ENCODE measurements at places on chromosomes 4 and X.

DNA sequence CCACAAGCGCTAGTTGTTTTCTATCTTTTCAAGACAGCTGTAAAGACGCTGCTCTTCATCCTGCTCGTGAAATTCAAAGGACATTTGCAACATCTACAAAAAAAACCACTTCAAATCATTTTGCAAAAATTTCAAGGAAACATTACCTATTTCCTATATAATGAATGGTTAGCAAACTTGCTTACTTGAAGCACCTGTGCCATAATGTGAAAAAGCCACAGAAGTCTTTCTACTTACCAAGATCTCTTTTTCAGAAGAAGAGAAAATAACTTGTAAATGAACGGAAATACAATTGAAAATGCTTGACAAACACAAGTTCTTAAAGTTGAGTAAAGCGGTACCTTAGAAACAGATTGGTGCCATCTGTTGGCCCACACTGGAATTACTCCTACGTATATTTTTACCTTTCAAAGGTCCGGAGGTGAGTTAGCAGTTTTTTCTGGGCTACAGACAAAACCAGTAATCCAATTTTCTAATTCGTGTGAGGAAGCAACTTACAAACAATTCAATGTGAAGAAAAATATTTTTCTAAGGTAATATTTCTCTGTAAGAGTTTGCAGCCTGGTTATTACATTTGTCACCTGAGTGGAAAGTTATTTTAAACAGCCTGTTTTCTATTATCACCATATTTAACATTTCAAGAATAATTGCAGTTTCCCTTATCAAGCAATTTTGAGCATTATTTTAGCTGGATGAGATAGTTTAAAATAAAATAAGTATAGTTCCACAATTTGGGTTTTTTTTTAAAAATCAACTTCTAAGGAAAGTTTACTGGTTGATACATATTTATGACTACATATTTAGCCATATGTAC, at the start of gene TLR6:
Gene TLR6 (minus strand): TSS at position 294 of the 814 bp plus-strand sequence. CDS start 27,344 bp downstream, outside the sequence.
- no peak for DNase-seq

GRCh38 chrX:39487166-39487968, 610.4 kb downstream of the BCOR start:
- DNase-seq, result no peak

DNA sequence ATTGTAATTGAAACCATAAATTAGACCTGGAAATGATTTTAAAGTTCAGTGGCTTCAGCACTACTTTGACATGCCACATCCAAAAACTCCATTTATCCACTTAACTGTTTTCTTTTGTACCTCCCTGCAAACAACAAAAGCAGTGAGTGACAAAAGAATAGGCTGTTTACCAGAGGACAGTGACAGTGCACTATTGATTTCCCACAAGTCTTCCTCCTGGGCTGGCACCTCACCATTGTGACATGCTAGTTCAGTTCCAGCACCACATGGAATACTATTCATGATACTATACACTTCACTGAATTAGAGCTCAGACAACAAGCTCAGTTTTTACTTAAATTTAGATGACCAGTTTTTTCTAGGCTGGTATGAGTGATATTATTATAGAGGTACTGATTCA, 29.3 kb downstream of the MOSPD2 start:
- peak; percentile 15 for DNase-seq

DNA sequence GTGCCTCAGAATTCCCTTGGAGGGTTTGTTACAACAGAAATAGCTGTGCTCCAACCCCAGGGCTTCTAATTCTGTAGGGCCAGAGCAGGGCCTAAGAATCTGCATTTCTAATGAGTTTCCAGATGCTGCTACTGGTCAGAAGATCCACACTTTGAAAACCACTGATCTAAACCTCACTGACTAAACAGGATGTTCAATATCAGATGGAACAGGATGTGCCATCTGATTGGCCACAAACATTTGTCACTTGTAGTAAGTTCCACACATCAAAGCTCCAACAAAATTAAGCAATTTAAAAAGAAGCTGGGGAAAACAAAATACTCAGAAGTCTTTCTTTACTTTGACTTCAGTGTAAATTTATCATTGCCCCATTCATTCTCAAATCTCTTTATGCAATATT, 14.3 kb downstream of the CASK start:
- no peak for DNase-seq

- DNase-seq, result no peak
These were observed 374.8 kb upstream of the GNPDA2 start for GRCh38 chr4:45100956-45101818.

- no peak for DNase-seq
These were observed 37.1 kb upstream of the AMOT start for GRCh38 chrX:112877771-112878173.

- no peak for DNase-seq
These were observed 70.6 kb downstream of the KIT start for GRCh38 chr4:54728368-54728767.

DNA sequence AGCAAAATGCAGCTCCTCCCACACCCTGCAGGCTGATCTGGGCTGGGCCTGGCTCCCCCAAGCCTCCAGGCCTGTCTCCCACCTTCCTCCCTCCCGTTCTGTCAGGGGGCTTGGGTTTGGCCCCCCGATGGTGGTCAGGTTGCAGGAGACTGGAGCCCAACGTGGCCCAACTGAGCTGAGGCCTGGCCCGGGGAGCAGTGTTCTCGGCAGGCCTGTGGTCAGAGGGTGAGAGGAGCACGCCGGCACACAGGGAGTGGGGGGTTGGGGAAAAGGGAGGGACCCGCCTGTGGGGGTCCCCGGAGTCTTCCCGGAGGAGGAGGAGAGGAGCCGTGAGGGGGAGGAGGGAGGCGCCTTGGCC, 43.2 kb upstream of the NKX1-1 start:
- no peak for DNase-seq

- no peak for DNase-seq
These were observed 249.4 kb downstream of the DHX15 start for GRCh38 chr4:24334906-24335305.

DNA sequence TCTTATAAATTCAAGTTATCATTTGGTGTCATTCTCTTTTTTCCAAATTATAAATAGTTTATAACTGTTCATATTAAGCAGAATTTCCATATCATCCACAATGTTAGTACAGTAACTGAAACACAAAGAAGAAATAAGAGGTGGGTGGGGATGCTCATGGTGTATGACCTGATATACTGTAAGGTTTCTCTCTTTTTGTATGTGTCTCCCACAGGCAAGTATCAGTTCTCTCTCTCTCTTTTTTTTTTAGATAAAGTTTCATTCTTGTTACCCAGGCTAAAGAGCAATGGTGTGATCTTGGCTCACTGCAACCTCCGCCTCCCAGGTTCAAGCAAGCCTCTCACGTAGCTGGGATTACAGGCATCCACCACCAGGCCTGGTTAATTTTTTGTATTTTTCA, 43.7 kb upstream of the UGT2A3 start:
- DNase-seq, result no peak

- DNase-seq, result no peak
These were observed 282.2 kb upstream of the KLF3 start for GRCh38 chr4:38381788-38382187.

DNA sequence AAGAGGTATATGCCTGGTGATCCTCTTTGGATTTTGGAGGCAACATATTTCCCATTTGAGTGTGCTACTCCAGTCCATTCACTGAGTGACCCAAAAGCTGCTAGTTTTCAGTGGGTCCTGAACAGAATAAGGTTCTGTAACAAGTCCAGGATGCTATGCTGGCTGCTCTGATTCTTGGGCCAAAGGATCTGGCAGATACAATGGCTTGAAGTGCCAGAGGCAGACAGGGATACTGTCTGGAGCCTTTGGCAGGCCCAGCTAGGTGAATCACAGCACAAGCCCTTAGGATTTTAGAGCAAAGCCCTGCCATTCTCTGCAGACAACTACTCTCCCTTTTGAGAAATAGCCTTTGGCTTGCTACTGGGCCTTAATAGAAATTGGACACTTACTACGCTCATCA, 40.6 kb downstream of the DCHS2 start:
- no peak for DNase-seq

DNA sequence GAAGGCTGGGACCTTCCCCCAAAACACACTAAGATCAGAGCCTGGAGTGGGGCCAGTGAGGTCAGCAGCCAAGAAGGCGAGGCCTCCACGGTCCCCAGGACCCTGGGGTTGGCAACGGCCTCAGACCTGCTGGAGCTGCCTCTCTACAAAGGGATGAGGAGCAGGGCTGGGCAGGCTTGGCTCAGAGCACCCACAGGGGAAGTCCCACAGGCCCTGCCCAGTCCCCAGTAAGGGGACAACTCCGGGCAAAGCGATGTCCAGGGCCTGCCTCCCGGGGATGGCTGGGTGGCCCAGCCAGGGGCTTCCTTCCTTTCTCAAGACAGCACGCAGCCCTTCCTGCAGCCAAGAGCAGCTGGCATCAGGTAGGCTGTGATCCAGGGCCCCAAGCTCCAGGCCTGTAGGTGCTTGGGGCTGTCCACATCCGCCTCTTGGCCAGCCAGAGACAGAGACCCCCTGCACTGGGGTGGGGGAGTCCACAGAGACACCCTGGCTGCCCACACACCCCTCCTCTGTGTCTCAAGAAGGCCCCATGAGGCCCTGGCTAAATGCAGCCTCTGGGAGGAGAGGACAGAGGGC, 5.7 kb downstream of the MXD4 start:
- DNase-seq, result no peak

DNA sequence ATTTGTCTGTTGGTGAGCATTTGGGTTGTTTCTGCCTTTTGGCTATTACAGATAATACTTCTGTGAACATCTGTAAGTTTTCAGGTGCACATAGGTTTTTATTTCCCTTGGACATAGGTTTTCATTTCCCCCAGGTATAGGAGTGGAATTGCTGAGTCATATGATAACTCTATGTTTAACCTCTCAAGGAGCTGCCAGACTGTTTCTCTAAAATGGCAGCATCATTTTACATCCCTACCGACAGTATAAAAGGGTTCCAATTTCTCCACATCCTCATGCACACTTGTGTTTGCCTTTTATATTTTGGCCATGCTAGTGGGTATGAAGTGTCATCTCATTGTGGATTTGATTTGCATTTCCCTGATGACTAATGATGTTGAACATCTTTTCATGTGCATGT, 53.5 kb downstream of the TMEM164 start:
- DNase-seq, result no peak

GRCh38 chr4:26782168-26782829, 78.3 kb upstream of the STIM2 start:
- DNase-seq, result no peak

GRCh38 chr4:83757121-83757621, 221.3 kb downstream of the GPAT3 start:
- DNase-seq, result no peak

DNA sequence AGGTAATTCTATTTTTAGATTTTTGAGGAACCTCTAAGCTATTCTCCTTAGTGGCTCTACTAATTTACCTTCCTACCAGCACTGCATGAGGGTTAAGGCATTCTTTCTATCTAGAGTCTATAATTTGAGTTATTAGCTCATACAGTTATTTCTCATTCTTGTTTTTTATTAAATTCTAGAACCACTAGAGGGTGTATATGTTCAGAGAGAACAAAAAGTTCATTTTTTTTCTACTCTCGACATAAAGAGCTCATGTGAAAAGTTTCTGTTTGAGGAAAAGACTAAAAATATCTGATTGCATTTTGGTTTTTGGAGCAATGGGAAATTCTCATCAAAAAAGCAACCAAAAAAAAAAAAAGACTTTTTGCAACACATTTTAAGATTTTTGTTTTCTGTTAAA, 57.0 kb upstream of the LRAT start:
- DNase-seq, result no peak

DNA sequence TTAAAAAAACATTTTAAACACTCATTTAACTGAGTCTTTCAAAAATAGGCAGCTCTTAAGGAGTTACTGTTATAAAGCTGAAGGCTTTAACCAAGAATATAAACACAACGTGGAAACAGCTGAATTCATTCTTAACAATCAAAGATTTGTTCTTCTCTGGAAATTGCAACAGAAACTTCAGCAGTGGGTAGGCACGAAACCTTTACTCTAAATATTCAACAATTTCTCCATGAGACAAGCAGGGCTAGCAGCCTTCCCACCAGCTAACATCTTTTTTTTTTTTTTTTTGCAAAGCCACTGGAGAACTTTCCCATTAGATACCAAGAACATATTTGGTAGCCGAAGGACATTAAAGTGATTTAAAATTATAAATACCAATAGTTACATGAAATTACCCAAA, 78.2 kb upstream of the PRSS48 start:
- no peak for DNase-seq

DNA sequence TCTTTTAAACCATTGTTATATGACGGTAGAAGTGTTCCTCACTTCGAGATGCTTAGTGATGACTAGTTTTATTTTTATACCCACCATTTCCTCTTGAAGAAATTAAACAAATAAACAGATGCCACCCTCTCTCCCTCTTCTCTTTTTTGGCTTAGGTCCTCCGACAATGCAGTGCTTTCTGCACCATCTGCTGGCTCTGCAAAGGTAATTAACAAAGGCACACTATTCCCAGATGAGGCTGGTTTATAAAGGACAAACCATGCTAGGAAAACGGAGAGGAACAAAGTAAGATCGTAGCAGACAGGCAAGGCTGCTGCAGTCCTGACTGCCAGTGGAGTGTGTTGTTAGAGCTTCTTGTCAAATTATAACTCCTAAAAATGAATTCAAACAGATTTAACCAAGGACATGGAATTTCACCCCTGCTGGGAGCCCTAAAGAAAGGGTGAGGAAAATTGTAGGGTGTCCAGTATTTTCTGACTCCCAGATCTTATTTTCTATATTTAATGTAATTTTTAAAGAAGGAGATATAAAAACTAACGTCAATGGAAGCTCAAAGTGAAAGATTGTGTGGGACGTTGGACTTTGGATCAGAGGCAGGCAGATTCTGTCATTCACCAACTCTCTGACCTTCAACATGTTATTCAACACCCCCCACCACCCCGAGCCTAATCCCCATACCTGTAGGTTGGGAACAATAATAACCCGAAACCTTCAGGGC, 142.1 kb downstream of the CPEB2 start:
- DNase-seq, result no peak

GRCh38 chrX:32530802-32531403, 680.4 kb downstream of the DMD start:
- peak; percentile 30 for DNase-seq

- no peak for DNase-seq
These were observed 521.2 kb downstream of the ANKRD50 start for GRCh38 chr4:124191329-124191728.

- peak; percentile 34 for DNase-seq
These were observed 71.2 kb downstream of the SUPT20HL2 start for GRCh38 chrX:24242649-24243175.

- DNase-seq, result no peak
These were observed 14.4 kb upstream of the SOD3 start for GRCh38 chr4:24780936-24781495.

GRCh38 chrX:40272141-40272540, 174.4 kb upstream of the BCOR start:
- DNase-seq, result no peak

- DNase-seq, result no peak
These were observed 259.1 kb downstream of the SH2D1A start for GRCh38 chrX:124605511-124605910.

DNA sequence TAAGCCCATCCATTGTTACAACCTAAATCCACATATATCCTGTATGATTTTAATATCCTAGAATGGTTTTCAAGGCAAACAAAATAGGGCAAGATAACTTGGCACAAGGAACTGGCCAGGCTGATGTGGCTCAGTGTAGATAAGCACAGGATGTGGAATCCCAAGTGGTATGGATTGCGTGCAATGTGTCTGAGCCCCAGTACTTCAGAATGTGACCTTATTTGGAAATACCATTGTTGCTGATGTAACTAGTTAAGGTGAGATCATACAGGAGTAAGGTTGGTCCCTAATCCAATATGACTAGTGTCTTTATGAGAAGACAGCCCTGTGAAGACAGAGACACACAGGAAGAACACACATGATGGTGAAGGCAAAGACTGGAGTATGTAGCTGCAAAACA, 72.4 kb downstream of the IL21 start:
- DNase-seq, result no peak
